T-cell (primary cell): ENCODE measurements at places on chromosomes 2 and 18.

- DNase-seq = peak; percentile 2
These were observed 5.8 kb downstream of the SLC14A2 start for GRCh38 chr18:45621061-45621511.

GRCh38 chr2:169066897-169067296 lies 2.5 kb upstream of the DHRS9 start:
- DNase-seq = no peak

DNA sequence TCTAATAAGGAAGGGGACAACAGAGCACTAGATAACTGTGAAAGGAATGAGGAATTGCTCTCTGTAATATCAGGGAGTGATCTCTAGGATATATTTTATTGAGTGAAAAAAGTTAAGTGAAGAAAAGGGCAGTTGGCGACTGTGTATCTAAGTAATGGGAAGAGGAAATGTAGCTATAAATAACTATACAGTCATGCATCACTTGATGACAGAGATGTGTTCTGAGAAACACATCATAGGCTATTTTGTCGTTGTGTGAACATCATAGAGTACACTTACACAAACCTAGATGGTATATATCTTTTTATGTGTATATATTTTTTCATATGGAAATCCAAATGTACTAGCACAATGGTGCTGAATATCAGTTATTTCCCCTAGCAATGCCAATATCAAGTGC lies 329.3 kb downstream of the TXNL1 start:
- DNase-seq = no peak

DNA sequence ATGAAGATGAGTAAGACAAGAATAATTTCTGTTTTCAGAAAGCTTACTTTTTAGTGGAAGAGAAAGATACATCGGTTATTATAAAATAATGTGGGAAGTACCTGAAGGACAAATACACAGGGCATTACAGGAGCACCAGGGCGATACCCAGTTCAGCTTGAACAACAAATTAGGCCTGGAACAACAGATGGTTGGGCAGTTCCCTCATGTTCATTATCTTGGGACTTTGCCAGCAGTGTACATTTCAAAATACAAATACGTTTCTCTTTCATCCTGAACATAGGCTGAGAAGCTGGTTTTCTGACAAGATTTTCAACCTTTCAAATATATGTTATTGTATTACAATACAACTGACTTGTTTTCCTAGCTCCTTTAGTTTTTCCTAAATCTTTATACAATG lies 79.6 kb downstream of the TGIF1 start:
- DNase-seq = no peak

- DNase-seq = no peak
These were observed 269.2 kb downstream of the NYAP2 start for GRCh38 chr2:225668606-225669266.

- DNase-seq = no peak
These were observed 259.3 kb downstream of the MEIS1 start for GRCh38 chr2:66694087-66694860.

DNA sequence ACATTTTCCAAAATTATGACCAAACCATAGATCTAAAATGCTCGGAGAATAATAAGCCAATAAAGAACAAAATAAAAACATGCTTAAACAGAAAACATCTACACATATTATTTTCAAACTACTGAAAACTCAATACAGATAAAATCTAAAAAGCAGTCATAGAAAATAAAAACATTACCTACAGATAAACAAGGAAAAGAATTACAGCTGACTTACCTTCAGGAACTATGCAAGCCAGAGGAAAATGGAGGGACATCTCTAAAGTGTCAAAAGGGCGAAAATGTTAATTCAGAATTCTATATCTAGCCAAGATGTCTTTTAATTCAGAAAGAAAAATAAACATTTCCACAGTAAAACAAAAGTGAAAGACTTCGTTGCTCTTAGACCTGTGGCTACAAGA lies 112.9 kb upstream of the GYPC start:
- no peak for DNase-seq

DNA sequence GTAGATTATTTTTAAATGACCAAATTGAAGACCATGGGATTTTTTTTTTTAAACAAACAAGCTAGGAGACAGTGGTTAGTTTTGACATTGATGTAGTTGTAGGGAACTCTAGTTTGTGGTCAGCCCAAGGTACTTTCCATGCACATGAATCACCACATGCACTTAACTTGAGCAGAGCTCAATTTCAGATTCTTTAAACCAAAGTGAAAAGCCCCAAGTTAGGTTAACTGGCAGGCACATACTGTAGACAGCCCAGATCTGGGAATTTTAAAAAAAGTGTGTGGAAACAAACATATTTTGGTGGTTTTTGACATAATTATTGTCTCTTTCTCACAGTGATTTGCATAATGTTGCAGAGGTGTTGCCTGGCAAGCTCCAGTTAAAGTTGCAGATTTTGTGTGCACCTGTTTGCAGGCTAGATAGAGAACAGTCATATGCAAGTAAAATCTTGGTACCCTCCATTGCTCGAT lies 88.4 kb downstream of the BCL2L11 start:
- no peak for DNase-seq

GRCh38 chr2:164178835-164179465 lies 442.3 kb downstream of the GRB14 start:
- no peak for DNase-seq

- no peak for DNase-seq
These were observed 475.7 kb upstream of the PKDCC start for GRCh38 chr2:41572154-41572553.

DNA sequence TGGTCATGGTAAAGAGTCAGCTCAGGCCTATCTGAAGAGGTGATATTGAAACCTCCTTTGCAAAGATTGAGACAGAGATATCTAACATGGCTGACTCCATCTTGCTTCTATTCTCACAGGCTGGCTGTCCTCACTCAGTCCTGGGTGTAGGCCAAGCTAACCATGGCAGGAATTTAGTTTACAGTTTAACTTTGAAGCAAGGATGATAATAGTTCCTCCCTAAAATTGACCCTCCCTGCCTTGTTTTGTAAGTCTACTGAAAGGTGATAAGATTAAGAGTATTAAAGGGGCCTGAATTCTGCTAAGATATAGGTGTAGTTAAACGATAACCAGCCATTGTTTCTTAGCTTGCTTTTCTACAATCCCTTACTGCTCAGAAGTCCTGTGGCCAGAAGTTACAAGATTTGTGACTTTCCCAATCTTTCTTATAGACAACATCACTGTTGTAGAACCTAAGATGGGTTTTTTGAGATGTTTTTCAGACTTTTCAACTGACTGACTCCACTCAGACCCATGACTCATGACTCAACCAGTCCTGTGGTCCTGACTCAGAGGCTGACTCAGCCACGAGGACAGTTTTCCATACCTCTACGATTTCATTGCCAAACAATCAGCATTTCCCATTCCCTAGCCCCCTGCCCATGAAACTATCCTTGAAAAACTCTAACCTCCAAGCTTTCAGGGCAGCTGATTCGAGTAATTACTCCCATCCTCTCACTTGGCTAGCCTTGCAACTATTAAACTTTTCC lies 195.7 kb upstream of the SESTD1 start:
- no peak for DNase-seq

DNA sequence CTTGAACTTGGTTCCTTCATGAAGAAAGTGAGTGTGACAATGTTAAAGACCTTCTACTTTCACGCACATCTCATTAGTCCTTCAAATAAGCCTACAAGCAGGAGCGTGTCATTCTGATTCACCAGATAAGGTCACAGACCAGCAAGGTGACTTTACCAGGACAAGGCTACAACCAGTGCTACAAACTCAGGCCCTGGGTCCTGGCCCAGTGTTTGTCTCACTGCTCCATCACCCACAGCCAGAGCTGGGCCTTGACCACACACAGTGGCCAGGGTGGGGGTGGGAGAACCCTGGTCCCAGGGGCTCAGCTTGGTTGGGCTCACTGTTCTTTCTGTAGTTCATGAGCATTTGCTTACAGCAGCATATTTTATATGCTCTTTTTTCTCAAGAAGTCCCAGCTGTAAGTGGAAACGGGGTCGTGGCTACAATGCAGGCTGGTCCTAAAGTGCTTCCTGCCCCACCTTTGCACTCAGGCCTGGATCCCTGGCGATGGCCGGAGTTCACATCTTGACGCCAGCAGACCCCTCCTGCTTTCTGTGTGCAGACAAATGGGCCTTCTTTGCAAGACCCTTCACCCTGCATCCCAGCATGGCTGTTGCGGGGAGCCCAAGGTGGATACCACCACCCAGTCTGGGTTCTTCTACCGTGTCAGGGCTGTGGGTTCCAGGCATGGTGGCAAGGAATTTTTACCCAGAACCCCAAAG lies 153.6 kb upstream of the EPAS1 start:
- no peak for DNase-seq

DNA sequence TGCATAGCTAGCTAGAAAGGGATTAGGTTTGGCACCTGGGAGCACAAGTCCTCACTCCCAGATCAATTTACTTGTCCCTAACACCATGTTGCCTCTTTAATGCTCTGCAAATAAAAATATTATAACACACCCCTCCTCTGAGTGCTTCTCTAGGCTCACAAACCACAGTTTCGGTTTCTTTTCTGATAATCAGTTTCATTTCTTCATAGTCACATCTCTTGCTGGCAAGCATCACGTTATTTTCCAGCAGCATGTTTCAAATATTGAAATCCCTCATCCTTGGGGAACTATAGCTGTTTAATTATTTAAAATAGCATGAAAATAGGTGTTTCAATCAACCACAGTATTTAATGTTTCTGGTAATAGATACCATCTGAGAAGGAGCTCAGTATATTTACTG lies 13.9 kb upstream of the SMCHD1 start:
- DNase-seq = no peak

GRCh38 chr18:65938592-65939372 lies 188.0 kb downstream of the CDH7 start:
- DNase-seq = no peak

DNA sequence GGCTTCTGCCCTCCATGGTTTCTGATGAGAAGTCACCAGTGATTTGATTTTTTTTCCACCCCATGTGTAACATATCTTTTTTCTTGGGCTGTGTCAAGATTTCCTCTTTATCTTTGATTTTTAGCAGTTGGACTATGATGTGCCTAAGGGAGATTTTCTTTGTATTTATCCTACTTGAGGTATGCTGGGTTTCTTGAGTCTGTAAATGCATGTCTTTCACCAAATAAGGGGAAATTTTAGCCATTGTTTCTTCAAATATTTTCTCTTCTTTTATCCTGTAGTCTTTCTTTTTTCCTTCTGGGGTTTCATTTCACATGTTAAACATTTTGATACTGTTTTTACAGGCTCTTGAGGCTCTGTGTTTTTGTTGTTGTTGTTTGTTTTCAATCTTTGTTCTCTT lies 33.7 kb upstream of the PLB1 start:
- no peak for DNase-seq

GRCh38 chr2:127486247-127487058 lies 39.8 kb downstream of the IWS1 start:
- DNase-seq = no peak

- DNase-seq = no peak
These were observed 133.5 kb downstream of the GLI2 start for GRCh38 chr2:120869036-120869729.

DNA sequence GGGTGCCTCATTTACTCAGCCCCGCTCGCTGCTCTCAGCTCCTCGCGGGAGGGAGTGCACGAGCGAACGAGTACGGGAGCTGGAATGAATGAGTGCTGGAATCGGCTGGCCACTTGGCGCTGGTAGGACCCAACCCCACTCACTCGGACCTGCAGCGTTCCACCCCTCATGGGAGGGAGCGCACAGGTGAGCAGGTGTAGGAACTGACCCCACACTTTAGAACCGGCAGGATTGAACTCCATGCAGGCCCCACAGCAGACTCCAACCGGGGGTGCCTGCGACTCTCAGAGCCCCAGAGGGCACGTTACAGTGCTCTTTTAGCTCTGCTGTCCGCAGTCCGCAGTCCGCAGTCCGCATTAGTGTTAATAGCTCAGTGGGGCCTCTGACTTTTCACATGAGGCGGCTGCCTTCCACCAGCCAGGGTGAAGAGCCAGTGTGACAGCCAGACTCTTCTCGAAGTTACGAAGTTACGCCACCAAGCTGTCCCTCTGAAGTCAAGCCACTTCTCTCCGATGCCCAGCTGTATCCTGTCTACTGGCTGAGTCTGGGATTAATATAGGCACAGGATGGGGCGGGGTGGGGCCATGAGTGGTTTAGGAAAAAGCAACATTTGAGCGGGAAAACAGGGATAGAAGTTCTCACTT lies 102.7 kb upstream of the ARHGAP15 start:
- no peak for DNase-seq

GRCh38 chr2:215435280-215435869 lies 493 bp downstream of the FN1 start:
- no peak for DNase-seq

DNA sequence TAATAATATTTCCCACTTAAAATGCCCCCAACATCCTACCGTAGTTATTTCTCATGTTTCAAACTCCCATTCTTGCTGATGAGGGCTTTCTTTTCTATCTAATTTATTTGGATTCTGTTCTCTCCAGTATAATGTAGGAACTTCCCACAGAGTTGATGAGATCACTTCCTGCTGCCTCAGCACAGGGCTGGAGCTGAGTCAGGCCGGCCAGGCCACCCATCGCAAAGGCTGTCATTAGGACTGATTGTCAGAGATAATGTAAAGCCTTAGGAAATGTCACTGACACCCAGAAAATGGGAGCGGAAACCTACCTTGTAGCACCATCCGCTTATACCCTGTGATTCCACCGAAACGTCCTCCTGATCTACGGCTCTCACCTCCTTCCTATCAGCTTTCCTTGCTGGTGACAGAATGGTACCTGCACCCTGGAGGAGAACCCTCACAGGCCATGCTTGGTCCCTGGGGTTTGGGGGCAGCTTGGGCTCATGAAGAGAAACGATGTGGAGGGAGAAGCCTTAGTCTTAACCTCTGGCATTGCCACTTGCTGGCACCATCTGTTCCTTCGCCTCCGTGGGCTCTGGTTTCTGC lies 672.8 kb upstream of the ID2 start:
- DNase-seq = no peak

DNA sequence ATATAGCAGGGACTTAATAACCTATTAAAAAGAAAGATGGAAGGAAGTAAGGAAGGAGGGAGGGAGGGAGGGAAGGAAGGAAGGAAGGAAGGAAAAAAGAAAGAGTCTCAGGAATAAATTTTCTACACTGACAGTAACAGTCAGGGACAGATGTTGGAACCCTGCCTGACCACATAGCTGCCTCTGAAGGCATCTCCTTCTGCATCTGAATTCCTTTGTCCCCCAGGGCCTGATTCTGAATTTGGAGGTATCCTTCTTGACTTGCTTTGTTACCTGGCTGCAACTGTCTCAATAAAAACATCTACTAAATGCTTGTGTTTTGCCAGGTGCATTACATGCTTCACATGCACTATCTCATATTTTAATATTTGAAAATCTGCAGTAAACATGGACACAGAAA lies 17.4 kb upstream of the LRATD1 start:
- no peak for DNase-seq
